Lower lobe of right lung (tissue), 2 donors: ENCODE measurements at places on chromosomes 1 and 21.

GRCh38 chr1:109760581-109761226 lies 3.0 kb downstream of the EPS8L3 start:
- peak; percentile 32 for DNase-seq

DNA sequence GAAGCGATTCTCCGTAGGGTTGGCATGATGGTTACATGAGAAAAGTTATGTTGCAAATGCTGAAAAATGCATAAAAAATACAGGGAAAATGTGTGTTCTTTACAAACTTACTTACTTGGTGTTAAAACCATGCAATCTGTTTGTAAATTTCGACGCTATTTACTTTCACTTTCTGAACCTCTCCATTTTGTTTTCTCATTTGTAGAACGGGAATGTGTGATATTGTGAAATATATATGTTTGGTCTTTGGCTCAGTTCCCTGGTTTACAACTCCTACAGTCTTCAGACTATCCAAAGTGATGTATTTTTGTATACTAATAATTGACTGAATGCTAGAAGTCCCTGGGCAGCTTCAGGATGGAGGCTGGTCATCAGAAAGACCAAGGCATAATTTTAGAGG lies 982.3 kb downstream of the ADGRL2 start:
- DNase-seq: no peak

- no peak for DNase-seq
Observed at GRCh38 chr1:203180611-203181330, 5.1 kb upstream of the MYBPH start.

DNA sequence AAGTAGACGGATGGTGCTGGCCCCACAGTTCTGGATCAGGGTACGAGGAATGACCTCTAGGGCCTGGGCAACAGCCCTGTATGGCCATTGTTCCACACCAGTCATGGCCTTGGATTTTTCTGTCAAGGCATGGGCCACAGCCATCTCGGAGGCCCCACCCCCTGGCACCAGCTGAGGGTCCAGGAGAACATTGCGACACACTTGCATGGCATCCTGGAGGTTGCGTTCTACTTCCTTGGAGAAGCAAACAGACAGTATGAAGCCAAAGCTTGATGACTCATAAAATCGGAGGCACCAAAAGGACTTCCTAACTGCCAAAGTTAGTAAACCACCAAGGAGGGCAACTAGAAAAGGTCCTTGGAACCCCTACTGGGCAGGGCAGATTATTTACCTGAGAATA lies 11.9 kb upstream of the VHLL start:
- no peak for DNase-seq

- no peak for DNase-seq
Observed at GRCh38 chr1:59315529-59316463, 18.9 kb downstream of the FGGY start.

- no peak for DNase-seq
Observed at GRCh38 chr1:241424480-241424971, 67.5 kb upstream of the RGS7 start.

DNA sequence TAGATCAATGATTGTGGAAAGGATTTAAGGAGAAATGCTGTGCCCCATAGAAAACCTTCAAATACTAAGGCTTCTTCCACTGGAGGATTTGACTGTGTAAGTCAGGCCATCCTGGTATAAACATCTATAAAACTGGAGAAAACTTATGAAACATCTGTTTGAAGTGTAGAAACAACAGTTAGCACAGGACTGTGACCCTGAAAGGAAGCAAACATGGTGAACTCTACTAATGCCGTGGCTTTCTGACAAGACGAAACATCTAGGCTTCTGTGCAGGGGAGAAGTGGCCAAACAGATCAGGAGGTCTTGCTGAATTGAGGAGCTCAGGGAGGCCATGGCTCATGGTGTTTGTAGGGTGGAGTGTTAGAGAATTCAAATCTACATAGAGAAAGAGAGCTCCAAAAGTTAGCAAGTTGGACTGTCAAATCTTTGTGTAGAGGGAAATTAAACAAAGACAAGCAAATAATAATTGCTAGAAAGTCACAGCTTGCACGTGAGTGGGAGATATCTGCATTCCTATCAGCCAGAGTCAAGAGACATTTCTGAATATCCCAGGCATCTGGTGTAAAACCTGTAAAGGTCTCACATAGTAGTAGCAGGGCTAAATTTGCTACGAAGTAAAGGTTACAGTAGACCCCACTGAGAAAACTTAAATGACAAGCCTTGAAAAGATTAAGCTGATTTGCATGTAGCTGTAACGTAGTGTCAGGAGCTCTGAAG lies 566.8 kb upstream of the B3GALT2 start:
- DNase-seq: no peak

- DNase-seq: no peak
Observed at GRCh38 chr1:220685879-220686278, 4.3 kb upstream of the C1orf115 start.

DNA sequence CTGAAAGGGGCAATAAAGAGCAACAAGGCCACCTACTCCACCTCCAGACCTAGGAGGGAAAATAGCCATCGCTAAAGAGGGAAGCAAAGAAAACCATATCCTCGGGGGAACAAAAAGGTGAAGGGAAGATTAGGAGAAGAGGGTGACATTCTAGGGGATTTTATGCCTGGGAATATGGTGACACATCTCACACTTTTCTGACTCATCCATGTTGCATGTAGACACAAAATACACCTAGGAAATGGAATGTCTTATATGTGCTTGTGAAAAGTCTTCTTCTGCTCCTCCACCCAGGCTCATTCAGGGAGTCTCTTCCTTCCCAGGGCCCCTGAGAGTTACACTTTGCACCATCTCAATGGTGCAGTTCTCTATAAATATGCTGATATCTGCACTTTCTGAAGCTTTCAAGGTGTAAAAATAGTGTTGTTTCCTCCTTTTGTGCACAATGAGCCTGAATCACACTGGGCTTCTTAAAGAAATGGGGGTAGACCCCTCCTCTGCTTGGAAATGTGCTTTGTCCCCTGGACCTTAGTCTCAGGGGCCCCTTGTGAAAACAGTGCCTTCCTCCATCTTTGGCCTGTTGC lies 195.9 kb downstream of the CYYR1 start:
- no peak for DNase-seq

DNA sequence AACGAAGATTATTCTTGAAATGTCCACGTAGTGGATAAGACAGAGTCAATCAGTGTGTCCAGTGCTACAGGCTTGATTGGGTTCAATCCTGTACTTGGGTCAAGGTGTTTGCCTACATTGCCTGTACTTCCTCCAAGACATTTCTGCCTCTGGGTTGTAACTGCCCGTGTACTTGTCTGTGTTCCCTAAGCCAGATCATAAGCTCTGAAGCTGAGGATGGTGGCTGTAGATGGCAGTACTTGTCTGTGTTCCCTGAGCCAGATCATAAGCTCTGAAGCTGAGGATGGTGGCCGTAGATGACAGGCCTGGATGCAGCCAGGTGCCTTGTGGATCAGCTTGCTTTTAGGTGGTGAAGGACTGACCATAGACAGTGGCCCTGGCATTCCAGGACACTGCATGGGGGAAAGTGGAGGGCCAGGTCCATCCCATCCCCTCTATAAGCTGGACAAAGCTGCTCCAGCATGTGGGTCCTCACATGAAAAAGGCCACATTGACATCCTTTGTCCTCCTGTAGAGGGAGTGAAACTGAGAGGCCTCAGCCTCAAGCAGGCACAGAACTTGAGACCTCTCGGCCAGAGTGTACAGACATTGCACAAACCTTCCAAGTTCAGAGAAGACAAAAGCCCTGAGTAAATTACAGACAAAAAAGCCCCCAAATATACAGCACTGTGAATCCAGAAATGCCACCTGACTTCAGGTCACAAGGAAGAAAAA lies 2.0 kb upstream of the SRM start:
- DNase-seq: no peak

DNA sequence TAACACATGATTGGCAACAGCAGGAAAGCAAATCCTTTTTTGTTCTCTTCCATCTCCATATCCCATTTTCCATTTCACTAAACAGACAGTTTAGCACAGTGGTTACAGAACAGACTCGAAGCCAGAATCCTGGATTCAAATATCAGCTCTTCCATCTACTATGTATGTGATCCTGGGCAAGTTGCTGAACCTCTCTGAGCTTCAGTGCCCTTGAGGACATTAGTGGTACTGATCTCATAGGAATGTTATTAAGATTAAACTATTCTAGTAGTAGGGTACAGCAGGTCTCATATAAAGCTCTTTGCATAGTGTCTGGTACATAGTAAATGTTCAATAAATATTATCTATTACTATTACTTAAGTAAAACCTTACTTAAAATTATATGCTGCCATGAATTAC lies 13.8 kb upstream of the HHIPL2 start:
- DNase-seq: no peak
